ENCODE measurements at places on chromosomes 16 and 17. TPM values are rescaled to one million over a fixed set of nuclear protein-coding genes. Genes with fewer than 3 reads are reported as not detected.
A peak's percentile ranks its signal among the peaks of the same experiment; 100 is the strongest.

Gene CDH5
- total RNA-seq, result not detected

Gene ANKRD40CL
- total RNA-seq, result not detected

Gene LRRC3C
- not detected for total RNA-seq

Gene HAS3
- 0.71 TPM for total RNA-seq

Gene GDPD3
- total RNA-seq, result 37.8 TPM

Gene PLEKHH3
- 1.5 TPM for total RNA-seq

Gene PPM1E
- total RNA-seq, result 0.08 TPM

Gene LCAT
- 19.1 TPM for total RNA-seq

Gene TBC1D3E
- not detected for total RNA-seq

- ATAC-seq, result no peak
Observed at GRCh38 chr17:67095803-67096202, 51.4 kb downstream of the CACNG1 start.

GRCh38 chr16:88353691-88354090 lies 29.1 kb upstream of the ZNF469 start:
- ATAC-seq, result no peak

- ATAC-seq, result no peak
Observed at GRCh38 chr16:3643095-3643730, 11.3 kb upstream of the DNASE1 start.

GRCh38 chr17:82106688-82107305 lies 8.8 kb upstream of the FASN start:
- no peak for ATAC-seq

- ATAC-seq, result no peak
Observed at GRCh38 chr16:29024278-29024677, 39.4 kb downstream of the LAT start.

DNA sequence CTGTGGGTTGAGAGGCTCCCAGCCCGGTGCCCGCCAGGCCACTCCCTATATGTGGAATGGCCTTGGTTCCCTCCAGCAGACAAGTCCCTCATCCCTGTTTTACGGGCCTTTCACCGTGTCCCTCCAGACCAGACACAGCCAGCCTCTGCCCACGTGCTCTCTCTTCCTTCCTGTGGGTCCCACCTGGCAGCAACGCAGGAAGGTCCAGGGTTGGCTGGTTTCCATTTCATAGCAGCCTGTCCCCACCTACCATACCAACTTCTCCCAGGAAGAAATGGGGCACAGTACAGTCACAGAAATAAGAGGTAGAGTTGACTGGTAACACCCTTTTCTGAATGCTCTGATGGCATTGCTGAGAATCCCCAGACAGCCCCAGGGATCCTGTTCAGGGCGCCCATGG lies 34.9 kb downstream of the PLD6 start:
- ATAC-seq, result no peak

GRCh38 chr17:69423450-69423849 lies 9.0 kb downstream of the MAP2K6 start:
- peak; percentile 79 for ATAC-seq

DNA sequence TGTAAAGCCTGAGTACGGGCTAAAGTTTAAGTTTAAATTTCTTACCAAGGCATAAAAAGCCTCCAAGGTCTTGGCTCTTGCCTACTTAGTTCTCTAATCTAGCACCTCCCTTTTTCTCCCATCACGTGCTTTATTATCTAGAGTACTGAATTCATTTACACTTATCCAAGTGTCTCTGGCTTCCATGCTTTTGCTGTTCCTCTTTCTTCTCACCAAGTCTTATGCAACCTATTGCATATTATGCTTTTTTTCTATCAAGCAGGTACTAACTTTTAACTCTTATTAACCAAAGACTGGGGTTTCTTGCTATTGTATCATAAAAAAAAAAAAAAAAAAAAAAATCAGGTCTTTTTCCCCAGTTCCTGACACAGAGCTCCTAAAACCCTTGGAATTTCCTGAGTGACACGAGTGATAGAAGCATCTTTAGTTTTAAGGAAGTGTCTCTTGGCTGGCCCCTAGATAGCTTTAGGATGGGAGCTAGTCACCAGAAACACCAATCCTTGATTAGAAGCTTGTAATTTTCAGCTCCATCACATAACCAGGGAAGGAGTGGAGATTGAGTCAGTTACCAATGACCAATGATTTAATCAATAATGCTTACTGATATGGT lies 44.9 kb downstream of the SSH2 start:
- no peak for ATAC-seq

- no peak for ATAC-seq
Observed at GRCh38 chr17:29195465-29196081, 15.4 kb upstream of the MYO18A start.

DNA sequence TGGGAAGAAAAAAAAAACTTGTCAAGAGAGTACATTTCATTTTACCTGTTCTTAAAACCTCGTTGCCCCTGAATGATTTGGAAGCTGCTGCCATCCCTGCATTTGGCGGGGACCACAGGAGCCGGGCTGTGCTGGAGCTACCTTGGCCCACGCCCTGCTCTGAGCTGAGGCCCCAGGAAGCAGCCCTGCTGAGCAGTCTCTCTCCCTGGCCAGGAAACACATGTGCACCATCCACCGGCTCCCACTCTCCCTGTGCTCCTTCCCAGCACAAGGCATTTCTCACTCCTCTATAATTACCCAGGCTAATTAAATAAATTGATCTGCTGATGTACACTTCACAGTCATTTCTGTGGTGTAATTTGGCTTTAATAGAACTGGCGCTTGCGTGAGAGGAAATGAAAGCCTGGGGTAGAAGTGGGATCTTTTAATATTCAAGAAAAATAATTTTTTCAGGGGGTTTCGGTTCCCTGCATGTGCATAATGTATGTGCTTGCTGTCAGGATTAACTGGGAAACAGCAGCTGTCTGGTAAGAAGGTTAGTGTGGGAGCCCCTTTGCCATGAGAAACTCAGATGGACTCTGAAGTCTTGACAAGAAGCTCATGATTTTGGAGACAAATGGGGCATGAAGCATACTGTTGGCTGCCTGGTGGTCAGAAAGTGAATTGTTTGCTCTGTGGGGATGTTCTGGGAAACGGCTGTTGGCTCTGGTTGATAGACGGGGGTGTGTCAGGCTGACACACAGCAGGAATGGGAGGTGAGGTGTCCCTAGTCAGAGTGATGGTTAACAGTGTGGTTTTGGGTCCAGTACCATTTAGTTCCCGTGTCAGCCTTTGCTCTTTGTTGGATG lies 252.3 kb upstream of the EEF2KMT start:
- no peak for ATAC-seq

- no peak for ATAC-seq
Observed at GRCh38 chr16:26453215-26453614, 613.5 kb upstream of the C16orf82 start.

DNA sequence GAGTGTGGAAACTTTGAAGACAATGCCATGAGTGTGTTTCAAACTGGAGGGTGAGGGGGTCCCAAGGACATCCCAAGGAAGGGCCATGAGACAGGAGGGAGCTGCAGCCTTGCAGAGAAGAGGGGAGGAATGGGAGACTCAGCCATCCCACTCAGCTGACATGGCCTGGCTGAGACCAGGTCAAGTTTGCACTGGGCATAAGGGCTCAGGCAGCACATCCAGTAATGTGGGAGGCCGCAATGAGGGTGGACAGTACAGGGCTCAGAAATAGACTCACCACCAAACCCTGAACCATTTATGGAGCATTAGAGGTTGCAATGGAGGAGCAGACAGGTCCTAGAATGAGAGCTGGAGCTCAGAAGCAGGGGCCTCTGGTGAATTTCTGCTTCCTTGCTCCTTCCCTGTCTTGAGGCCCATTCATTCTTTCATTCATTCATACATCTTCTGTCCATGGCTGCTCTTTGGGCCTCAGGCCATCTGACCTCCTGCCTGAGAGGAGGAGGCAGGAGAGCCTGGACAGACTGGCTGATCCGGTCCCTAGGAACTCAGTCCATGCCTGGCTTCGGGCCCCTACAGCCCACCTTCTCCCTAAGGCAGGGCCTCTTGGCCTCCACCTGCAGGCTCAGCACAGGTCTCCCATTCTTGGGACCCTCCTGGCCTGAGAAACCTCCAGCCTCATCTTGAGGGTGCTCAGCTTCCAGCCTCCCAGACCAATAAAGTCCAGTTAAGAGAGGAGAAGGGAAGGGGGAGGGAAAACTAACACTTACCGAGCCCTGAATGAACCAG lies 70.5 kb upstream of the CDH5 start:
- no peak for ATAC-seq

DNA sequence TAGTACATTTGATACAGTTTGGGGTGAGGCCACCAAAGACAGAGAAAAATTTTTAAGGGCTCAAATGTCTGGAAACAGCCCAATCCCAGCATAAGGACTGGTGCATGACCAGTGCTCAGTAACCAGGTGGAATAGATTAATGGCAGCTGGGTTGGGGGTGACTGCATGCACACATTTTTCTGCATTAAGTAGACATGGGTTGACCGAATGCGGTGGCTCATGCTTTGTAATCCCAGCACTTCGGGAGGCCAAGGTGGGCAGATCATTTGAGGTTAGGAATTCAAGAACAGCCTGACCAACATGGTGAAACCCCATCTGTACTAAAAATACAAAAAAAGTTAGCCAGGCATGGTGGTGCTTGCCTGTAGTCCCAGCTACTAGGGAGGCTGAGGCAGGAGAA lies 121.1 kb upstream of the HSBP1 start:
- ATAC-seq, result no peak

DNA sequence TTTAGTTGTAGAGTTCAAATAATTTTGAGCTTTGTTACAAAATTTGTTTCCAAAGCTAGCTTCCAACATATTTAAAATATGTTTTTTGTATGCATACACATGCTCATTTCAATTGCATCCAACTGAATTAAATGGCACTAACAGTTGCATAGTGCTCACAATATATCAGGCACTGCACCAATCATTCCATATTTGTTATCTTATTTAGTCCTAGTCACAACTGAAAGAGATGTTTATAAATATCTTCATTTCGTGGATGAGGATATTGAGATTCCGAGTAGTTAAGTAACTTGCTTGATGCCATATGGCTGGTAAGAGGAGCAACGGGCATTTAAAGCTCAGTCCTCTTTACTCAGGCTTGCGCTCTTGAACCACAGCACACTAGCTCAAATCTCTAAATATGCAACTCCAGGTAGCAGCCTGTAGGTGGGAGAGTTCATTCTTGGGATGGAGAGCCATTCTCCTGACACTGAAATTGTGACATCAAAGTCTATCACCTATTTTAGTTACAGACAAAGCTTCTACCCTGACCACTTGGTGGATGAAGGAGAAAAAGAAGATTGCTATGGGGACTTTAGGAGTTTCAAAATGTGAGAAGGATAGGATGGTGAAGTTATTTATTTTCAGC lies 118.0 kb upstream of the CA10 start:
- no peak for ATAC-seq

DNA sequence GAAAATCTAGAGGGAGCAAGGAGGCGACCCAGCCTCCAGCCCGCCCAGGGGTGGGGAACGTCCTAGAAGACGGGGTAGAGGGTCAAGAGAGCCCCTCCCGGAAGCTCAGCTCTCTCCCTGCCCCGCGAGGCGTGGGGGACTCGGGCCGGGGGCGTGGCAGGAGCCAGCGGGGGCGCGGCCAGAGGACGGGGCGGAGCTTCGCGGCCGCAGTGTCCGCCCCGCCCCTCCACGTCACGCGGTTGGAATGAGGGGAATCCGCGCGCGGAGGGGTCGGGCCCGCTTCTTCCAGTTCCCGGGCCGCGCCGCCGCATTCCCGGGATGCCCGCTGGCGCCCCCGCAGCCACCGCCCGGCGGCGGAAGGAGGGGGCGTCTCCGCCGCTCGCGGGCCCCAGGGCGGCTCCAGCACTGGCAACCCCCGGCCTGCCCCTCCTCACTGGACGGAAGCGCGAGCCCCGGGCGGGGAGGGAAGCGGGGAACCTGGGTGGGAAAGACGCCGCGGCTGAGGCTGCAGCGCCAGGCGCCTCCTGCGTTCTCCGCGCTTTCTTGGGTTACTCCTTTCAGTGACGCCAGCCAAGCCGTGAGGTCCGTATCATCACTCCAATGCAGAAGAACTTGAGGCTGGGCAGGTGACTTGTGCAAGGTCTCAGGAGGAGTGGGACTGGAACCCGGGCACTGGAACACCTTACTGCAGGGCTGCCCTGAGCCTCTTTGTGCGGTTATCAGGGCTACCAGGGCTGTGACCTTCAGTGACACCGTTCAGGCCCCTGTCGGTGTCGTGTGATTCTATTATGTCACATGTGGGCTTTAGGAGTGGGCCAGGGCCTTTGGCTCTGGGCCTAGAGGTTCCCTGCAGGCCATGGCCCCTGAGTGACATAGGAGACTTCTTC lies 4.3 kb downstream of the MYO1C start:
- peak; percentile 22 for ATAC-seq

DNA sequence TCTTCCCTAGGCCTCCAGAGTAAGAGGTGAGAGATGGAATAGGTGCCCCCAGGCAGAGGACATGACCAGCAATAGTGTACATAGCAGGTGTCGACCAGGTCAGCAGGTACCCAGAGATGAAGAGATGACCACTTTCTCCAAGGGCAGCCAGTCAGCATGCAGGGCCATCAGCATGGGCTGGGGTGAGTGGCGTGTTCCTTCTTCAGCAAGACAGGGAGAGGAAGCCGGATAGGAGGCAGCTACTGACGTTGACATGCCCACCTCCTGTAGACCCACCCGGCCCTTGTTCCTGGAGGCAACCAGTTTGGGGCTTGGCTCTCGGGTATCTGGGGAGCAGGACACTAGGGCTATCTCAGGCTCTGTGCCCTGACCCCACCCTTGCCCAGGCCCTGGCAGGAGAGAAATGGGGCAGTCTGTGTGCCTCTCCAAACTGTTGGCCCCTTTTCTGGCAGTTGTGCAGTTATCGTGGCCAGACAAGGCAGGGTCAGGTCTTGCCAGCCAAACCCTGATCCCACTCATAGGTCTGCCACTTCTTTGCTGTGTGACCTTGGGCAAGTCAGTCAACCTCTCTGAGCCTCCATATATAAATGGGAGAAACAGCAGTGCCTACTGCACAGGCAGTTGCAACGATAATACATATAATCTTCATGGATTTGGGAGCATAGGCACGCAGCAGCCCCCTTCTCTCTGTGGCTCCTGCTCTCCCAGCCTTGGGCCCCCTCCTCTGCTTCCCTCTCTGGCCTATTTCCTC lies 1.4 kb upstream of the NDRG4 start:
- ATAC-seq, result no peak

DNA sequence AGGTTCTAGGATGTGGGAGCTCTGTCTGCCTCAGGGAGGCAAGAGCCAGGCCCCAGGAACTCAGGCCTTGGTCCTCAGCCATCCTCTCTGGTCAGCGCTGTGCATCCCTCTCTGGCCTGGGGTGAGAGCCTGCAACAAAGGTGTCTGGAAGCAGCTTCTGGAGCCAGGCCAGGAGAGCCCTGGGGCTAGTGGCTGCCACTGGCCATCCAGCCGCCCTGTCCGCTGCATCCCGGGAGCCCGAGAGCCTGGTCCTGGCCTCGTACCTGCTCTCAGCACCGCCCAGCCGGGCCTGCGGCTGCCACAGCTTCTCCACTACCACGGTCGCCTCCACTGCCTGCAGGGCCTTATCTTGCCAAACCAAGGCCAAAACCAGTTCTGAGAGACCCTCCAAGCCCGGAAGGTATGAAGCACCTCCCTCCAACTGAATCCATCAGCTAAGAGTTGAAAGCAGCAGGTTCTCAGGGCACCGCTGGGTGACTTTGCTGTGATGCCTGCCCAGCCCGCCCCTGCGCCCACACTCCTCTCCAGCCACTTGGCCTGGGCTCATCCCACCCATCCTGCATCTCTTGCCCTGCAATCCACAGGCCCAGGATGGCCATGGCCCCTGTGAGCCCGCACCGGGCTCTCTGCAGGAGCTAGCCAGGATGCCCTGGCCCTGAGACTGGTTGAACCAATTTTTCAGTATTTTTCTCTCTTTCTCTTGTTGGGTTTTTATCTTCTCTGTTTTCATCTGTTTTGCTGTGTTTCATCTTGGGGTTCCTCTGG lies 85.7 kb downstream of the AMFR start:
- ATAC-seq, result no peak
